T-helper 2 cell treated with Interferon-gamma antibody and Interleukin-4, amounts not matched to agents 5 μg/mL and 100 μg/mL, for 36 hours (primary cell): ENCODE measurements at places on chromosomes 6 and 20.

- DNase-seq = no peak
- no peaks in the 10 kb centered on the region for H3K4me1 ChIP-seq
- no peak overlapping the region for H3K27ac ChIP-seq
- no peaks in the 10 kb centered on the region for H3K27me3 ChIP-seq
- no peak overlapping the region for H3K4me3 ChIP-seq
Observed at GRCh38 chr6:112787371-112787770, 440.2 kb downstream of the RFPL4B start.

DNA sequence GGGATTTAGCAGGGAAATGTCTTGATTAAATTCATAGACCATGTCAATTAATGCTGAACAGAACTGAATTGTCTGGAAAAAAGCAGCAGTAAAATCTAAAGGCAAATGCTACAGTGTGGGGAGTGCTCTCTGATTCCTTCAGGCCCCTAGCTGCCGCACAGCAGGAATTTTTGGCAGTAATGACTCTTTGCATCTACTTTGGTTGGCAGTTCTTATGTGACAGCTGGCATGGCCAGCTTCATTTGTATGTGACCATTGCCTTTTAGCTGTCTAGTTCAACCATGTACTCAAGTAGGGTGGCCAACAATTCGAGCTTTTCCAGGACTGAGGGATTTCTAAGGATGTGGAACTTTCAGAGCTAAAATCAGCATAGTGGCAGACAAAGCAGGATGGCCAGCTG, 499.1 kb upstream of the MAN1A1 start:
- no peaks in the 10 kb centered on the region for H3K36me3 ChIP-seq
- H3K27ac ChIP-seq = no peak overlapping the region
- H3K4me3 ChIP-seq = no peak overlapping the region
- DNase-seq = no peak
- no peaks in the 10 kb centered on the region for H3K4me1 ChIP-seq

DNA sequence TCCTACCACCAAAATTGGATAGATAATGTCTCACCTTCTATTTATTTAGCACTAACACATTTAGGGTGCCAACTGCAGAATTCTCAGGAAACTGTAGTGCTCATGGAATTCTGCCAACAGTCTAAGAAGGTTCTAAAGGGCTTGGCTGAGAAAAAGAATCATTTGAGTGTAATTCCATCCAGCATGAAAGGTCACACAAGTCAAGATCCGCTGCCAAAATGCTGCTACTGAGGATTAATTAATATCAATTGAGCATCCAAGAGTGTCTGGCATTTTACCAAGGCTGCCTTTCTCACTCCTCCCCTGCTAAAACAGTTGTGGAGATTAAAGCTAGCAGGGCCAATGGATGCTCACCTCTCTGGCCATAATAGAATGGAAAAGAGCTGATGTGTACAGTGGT, 112.7 kb downstream of the FHL5 start:
- no peak overlapping the region for H3K4me3 ChIP-seq
- no peak for DNase-seq
- H3K4me1 ChIP-seq = no peaks in the 10 kb centered on the region

DNA sequence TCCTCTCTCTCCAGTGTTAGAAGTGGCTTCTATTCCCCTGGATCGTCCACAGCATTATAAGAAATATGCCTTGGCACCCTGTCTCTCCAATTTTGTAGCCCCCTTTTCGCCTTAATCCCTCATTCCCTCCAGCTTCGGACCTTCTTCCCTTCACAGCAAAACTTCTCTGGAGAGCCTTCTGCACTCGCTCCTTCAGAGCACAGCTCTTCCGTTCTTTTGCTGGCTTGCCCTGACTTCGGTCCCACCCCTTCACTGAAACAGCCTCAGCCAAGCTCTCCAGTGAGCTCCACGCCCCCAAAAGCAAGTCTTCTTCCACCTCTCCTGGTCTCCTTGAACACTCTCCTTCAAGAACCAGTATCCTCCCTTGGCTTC, 134.7 kb upstream of the RNF24 start:
- H3K27me3 ChIP-seq = peaks cover 15% of the 10 kb centered on the region
- peak overlapping the region; percentile 66 for H3K27ac ChIP-seq
- no peak for DNase-seq
- H3K4me3 ChIP-seq = peak overlapping the region; percentile 82

- H3K27ac ChIP-seq = no peak overlapping the region
- no peaks in the 10 kb centered on the region for H3K4me1 ChIP-seq
- DNase-seq = no peak
- H3K4me3 ChIP-seq = no peak overlapping the region
- no peaks in the 10 kb centered on the region for H3K36me3 ChIP-seq
Observed at GRCh38 chr6:1004885-1005630, 306.8 kb upstream of the FOXQ1 start.

- peak overlapping the region; percentile 86 for H3K4me3 ChIP-seq
- no peaks in the 10 kb centered on the region for H3K36me3 ChIP-seq
- peaks cover 26% of the 10 kb centered on the region for H3K27me3 ChIP-seq
Observed at GRCh38 chr6:131136021-131136786, 937 bp downstream of the AKAP7 start.

DNA sequence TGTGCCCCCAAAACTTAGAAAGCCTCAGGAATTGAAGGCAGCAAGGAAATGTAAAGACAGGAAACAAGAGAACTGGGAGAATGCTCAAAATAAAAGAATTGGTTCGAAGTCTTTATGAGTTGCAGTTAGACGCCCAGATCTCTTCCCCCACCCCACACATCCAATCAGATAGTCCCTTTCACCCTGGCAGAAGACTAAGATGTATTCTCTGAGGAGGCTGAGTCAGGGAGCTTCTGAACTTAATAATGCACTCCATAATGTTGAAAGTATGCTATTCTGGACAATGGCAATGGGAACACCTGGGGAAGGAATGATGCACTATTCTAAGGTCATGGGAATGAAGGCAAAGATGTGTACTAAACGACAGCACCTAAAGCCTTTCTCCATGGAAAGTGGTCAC, 173.6 kb downstream of the MTFR2 start:
- no peaks in the 10 kb centered on the region for H3K36me3 ChIP-seq

DNA sequence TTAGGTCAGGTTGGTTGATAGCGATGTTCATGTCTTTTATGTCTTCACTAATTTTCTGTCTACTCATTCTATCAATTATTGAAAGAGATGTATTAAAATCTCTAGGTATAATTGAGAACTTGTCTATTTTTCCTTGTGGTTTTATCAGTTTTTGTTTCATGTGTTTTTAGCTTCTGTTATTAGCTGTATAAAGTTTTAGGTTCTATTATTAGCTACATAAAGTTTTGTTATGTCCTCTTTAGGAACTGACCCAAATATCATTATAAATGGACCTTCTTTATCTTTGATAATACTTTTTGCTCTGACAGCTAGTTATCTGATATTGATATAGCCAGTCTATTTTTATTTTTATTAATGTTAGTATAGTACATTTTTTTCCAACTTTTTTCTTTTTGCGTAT, 92.4 kb upstream of the TMEM170B start:
- DNase-seq = no peak
- no peaks in the 10 kb centered on the region for H3K27me3 ChIP-seq
- no peak overlapping the region for H3K4me3 ChIP-seq
- H3K27ac ChIP-seq = no peak overlapping the region

GRCh38 chr6:149032599-149033405, 284.7 kb upstream of the TAB2 start:
- peak; percentile 84 for DNase-seq
- H3K27me3 ChIP-seq = no peaks in the 10 kb centered on the region
- peaks cover 76% of the 10 kb centered on the region for H3K4me1 ChIP-seq
- H3K4me3 ChIP-seq = peak overlapping the region; percentile 78

DNA sequence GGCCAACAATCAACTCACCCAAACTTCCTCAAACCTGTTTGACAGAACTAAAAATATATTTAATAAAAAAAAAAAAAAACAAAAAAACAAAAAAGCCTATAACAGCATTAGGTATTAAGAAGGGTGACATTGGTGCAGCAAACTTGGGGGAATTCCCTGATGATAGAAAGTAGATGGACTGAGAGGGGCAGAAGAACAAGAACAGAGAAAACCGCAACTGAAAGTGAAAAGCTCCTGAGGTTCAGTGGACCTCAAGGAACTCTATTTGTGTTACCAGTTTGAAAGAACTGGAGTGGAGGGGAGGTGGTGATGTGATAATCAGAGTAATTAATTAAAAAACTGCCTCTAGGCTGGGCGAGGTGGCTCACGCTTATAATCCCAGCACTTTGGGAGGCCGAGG, 53.8 kb downstream of the MACROD2 start:
- H3K27ac ChIP-seq = no peak overlapping the region
- no peak for DNase-seq
- no peaks in the 10 kb centered on the region for H3K36me3 ChIP-seq
- H3K27me3 ChIP-seq = no peaks in the 10 kb centered on the region

DNA sequence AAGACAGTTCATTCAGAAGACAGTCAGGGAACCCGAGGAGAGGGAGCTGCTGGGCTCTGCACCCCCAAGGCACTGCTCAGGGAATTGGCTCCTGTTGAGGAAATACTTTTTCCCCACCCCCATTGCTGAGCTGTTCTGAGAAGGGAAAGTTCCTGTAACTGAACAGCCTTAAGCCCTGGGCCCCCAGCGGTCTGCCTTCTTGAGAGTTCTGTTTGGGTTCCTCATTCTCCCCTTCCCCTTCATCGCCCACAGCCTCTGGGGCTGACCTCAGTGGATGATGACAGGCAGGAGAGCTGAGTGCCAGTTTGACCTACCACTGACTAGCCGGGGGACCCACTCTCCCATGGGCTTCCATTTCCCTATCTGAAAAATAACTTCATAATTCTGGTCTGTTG, 10.7 kb downstream of the HCK start:
- peaks cover 21% of the 10 kb centered on the region for H3K27me3 ChIP-seq
- H3K27ac ChIP-seq = no peak overlapping the region
- H3K4me1 ChIP-seq = peaks cover 6% of the 10 kb centered on the region

- no peak overlapping the region for H3K4me3 ChIP-seq
Observed at GRCh38 chr6:74604279-74604678, 601.6 kb downstream of the COL12A1 start.
